Astrocyte of the hippocampus (primary cell): ENCODE measurements at places on chromosomes 4 and X.

DNA sequence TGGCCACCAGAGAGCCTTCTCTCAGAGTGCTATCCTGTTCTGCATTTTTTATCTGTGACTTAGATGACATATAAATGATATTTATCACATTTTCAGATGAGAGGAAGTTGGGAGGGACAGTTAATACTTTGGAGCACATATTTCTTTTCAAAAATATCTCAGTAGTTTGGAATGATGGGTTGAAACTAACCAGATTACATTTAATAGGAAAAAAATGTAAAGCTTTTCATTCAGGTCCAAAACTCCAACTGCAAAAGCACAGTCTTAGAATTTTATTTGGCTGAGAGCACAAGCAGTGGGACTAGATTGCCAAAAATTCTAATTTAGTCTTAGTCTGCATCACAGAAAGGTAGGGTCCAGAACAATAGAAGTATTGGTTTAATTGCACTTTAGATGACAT, 248.2 kb upstream of the TEX13A start:
- DNase-seq = no peak

DNA sequence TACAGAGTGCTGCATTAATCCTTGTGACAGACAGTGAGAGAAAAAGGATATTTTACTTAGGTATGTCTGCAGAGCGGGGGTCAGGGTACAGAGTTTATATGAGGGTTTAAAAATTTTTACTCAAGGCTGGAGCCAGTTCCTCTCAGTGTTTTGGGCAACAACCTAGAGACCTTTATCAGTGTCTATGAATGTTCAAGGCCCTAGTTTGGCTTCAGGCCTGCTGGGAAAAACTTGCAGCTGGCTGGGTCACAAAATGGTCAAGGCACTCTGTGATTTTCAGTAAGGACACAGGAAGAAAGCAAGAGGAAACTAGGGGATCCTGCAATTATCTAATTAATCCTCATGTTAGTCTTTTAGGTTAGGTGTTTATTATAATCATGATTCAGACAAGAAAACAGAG, 10.8 kb upstream of the C4orf54 start:
- no peak for DNase-seq

GRCh38 chr4:181569553-181569952, 673.6 kb upstream of the TENM3 start:
- peak; percentile 72 for DNase-seq

GRCh38 chr4:33998291-33998690, 2246.0 kb downstream of the ARAP2 start:
- no peak for DNase-seq

DNA sequence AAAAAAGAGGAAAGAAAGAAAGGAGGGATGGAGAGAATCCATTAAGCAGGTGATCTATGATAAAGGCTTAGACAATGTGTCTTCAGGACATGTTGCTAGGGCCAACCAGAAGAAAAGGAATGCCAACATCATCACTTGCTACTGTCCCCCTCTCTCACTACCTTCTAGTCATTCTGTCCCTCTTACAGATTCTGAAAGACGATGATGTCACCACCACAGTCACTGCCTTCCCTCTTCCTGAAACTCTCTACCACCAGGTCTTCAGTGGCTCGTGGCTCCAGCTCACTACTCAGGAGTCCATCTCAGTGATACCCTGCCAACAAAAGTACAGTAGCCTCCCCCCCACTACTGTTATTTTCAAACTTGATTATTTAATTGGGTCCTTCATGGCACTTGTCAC, 64.0 kb downstream of the KCNIP4 start:
- no peak for DNase-seq

DNA sequence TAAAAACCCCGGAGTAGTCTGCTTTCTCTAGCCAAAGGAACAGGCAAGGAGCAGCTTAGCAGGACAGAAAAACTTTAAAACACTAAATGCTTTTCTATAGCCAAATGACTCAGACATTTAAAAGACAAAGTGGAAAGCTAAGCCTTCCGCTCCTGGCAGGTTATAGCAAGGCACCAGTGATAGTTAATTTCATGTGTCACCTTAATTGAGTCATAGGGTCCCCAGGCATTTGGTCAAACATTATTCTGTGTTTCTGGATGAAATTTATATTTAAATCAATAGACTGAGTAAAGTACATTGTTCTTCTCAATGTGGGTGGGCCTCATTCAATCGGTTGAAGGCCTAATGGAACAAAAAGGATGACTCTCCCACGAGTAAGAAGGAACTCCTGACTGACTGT, 885.7 kb upstream of the ADGRL3 start:
- peak; percentile 22 for DNase-seq

GRCh38 chr4:72205298-72205697, 173.5 kb downstream of the NPFFR2 start:
- DNase-seq = no peak

DNA sequence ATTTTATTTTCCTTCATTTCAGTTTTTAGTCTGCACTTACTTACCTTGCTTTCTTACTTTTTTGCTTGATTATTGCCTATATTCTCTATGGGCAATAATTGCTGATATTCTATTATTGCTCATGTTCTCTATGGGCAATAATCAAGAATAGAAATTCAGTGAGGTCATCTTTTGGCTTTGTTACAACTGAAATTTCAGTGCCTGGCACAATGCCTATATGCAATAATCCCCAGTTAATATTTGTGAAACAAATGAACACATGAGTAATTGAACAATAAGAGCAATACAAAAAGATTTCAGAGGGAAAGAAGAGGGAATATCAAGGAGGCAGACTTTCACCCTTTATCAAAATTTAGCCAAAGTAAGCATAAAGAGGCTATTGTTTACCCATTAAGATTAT, 48.6 kb upstream of the ARSJ start:
- no peak for DNase-seq

DNA sequence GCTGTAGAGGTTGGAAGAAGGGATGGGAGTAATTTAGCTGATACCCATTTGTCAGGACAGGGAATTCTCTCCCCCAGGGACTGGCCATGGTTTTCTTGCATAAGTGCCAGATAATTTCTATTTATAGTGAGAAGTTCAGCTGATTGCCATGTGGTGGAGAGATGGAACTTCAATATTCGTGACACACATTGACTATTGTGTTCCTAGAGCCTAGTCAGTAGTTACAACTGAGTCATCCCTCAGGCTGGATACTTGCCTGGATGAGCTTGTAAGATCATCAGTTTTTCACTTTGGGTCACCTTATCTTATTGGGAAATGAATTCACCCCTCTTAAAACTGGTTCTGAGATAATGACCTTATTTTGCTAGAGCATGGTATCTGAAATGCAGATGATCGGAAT, 32.2 kb downstream of the CFAP299 start:
- DNase-seq = no peak

DNA sequence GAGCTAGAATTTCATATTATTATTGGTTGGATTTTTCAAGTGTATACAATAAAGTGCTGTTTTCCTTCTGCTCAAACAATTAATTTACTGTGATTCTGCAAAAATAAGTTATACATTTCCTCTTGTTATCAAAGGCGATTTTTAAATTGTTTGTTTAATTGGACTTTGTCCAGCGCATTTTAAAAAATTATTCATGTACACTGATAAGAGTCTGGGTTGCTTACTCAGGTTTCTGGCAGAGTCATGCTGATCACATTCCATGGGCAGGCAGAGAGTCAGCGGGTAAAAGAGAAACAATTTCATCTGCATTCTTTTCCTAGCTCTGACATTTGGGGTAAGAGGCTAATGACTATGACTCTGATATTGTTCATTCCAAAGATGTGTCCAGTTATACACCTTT, 8.9 kb downstream of the FAT4 start:
- DNase-seq = peak; percentile 79

DNA sequence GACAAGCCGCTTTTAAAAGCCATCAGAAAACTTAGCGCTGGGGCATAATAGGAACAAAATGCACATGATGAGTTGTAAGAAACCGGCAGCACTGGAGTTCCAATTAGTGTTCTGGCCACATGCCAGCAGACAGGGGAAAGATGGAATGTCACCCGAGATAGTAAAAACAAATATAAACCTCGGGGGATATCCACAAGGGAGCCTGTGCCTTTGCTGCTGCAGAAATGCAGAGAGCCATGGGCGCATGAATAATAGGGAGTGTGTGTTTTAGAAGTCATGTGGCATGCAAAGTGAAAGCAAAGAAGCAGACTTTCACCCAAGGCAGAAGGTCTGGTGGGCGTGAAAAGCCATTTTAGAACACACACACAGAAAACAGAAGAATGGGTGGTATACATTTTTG, 19.1 kb downstream of the GPRASP3 start:
- peak; percentile 62 for DNase-seq

DNA sequence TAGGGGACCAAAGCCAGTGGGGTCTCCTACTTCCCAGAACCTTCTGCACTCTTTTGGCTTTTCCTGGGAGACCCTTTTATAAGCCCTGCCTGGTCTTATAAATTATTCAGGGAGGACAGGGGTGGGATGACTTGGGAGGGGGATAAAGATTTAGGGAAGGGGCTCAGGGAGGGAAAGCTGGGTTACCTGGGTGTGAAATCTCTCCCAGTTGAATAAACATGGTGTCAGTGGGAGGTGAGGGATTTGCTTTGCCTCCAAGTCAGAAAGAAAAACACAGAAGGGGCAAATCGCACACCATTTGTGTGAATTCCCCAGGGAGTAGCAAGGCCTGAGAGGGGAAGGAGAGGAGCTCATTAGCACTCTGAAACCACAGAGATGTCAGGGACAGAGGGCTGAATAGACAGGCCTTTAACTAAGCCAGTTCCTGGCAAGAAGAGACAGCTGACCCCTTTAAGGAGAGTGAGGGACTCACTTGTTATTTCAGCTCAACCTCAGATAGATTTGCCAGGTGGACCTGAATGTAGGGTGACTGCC, at the start of gene RIPPLY1:
Gene RIPPLY1, minus strand, starts transcription at position 51 of the 534 bp plus-strand sequence. CDS start 54 bp downstream, outside the sequence.
- DNase-seq = no peak

GRCh38 chr4:177987896-177988295, 545.7 kb upstream of the AGA start:
- no peak for DNase-seq

DNA sequence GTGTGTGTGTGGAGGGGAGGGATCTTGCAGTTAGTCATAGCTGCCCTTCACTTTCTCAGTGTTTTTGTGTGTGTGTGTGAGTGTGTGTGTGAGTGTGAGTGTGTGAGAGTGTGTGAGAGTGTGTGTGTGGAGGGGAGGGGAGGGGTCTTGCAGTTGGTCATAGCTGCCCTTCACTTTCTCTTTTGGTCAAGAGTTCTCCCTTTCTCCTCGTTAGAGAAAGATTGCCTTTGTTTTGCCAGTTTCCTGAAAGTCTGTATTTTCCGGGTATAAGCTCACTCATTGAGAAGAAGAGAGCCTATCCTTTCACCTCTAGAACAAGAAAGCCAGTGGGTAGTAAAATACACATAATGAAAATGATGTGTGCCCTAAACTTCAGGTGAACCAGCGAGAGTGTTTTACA, 75.2 kb upstream of the ENPP6 start:
- no peak for DNase-seq

DNA sequence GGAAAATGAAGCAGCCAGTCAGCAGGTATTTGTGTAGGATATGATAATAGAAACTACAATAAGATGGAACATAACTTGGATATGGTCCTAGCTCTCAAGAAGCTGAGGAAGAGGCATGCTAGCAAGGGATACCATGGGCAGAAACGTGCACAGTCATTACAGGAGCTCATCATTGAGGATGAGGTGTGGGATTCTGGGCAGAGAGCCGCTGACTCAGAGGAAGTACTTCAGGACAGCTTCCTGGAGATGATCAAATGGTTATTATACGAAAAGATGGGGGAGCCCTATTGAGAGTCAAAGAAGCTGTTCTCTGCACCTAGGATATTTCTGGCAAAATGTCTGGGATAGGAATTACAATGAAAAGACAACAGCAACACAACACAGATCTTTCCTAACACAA, 116.0 kb upstream of the PDE5A start:
- DNase-seq = no peak

- no peak for DNase-seq
These were observed 37.9 kb downstream of the RAB40AL start for GRCh38 chrX:102975016-102975415.

DNA sequence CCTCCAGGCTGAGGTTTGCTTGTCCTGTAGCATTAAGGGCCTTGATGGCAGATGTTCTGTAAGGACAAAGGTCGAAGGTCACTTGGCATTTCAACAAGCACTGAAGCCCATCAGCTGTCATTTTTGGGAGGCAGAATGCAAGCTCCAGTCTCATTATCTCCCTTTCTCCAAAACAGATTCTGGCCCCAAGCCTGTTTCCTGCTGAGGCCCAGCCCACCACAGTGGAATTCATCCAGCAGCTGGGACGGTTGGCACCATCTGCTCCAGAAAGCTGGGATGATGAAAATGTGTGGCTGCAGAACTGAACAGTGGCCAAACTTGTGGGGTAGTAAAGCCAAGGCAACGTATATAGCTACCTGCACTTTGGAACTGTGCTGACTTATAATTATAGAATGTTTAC, 17.7 kb upstream of the PPEF2 start:
- DNase-seq = peak; percentile 41

DNA sequence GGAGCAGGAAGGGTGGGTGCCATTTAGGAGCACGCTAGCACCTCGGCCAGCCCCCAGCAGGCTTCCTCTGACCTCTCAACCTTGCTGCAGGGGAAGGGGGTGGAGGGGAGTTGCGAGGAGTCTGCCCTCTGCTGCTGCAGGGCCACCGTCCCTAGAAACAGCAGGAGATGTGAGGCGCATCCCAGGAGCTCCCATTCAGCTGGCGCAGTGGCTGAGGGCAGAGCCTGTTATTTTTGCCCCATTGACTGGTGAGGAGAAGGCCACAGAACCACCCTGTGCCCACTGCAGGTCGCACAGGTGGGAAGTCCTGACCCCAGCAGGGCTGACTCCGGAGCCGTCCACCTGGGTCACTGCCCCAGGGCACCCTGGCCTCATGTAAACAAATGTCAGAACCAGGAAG, 8.0 kb downstream of the PDE6B start:
- DNase-seq = no peak

- no peak for DNase-seq
These were observed 116.4 kb downstream of the LARP7 start for GRCh38 chr4:112753333-112753732.

DNA sequence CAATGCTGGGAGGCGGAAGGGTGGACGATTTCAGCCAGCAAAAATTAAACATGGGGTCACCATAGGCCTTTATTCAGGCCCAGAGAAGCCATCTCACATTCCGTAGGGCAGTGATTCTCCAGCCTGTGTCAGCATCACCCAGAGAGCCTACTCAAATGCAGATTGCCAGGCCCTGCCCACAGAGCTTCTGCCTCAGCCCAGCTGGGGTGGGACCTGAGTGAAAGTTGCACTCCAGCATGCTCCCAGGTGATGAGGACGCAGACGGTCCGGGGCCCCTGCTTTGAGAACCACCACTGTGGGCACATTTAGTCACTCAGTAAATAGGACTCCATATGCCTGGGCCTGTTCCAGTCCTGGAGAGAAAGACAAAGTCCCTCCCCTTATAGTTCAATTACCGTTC, 12.4 kb upstream of the C4orf50 start:
- no peak for DNase-seq

- DNase-seq = no peak
These were observed 100.9 kb upstream of the NR3C2 start for GRCh38 chr4:148542922-148543623.

DNA sequence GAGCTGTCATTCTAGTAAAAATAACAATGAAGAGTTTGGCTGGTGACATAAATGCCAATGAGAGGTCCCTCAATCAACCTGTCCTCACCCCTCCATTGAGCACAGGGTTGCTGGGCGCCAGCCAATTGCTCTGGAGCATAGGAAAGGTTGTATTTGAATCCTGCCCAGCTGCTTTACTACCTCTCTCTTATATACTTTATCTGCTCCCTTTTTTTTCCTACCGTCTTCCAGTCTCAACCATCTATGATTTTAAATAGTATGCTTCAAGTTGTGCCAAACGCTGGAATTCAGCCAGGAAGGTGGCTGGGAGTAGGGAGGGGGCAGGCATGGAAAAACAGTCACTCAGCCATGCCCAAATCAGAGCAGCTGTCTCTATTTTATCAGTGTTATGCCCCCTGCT, 153.8 kb downstream of the NR3C2 start:
- DNase-seq = peak; percentile 9

GRCh38 chr4:959338-960139, 13.8 kb downstream of the DGKQ start:
- no peak for DNase-seq
